ENCODE measurements at places on chromosomes 1 and 21.

GRCh38 chr1:35033346-35033745 is 1.6 kb upstream of the ZMYM6 start:
- no peak for DNase-seq

DNA sequence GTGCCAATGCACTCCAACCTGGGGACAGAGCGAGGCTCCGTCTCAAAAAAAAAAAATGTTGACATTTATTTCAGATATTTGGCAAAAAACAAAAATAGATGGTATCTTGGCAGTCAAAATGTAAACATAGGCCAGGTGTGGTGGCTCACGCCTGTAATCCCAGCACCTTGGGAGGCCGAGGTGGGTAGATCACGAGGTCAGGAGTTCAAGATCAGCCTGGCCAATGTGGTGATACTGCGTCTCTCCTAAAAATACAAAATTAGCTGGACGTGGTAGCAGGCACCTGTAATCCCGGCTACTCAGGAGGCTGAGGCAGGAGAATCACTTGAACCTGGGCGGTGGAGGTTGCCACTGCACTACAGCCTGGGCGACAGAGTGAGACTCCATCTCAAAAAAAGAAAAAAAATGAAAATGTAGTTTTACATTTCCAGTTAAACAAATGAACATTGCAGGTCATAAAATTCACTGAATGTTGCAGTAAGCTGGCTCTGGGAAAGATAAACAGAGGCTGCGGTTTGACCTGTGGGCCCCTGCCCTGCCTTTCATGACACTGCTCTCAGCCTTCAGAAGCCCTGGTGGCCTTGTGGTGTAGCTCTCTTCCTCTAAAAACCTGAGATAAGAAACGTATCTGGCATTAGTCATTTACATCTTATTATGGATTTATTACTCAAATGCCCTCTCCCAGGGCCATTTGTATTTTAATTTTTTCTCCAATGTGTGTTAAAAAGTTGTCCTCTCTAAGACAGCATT is 12.2 kb upstream of the SLC44A3 start:
- DNase-seq, result no peak

DNA sequence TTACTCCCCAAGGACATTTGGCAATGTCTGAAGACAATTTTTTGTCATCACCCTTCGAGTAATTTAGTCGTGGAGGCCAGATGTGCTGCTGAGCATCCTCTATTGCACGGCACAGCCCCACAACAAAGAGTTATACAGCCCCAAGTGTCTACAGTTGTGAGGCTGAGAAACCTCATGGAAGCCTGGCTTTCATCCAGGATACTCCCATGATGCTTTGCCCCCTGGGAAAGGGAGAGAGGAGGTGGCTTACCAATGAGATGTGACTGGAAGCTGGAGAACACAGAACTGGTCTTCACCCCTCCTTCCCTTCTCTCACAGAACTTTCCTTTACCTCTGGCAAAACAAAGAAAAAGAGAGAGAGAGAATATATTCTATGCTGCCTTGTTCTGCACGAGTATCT is 150.9 kb upstream of the VAMP3 start:
- DNase-seq, result no peak

DNA sequence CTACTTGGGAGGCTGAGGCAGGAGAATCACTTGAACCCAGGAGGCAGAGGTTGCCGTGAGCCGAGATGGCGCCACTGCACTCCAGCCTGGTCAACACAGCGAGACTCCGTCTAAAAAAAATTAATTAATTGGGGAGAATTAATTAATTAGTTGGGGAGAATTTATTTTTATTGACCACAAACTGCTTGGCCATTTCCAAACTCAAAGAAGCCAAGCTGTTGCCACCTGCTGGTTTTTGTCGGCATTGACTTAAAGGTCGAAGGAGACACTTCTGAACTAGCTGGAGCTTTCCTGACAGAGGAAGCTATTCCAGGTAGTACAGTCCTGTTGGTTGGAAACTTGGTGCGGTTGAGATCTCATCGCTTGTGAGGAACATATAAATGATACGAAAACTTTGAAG is 13.1 kb downstream of the MAP1LC3C start:
- no peak for DNase-seq

- DNase-seq, result no peak
These were observed 2.0 kb downstream of the HPCAL4 start for GRCh38 chr1:39689214-39689613.

GRCh38 chr1:197093226-197093885 is 26.3 kb upstream of the F13B start:
- no peak for DNase-seq

DNA sequence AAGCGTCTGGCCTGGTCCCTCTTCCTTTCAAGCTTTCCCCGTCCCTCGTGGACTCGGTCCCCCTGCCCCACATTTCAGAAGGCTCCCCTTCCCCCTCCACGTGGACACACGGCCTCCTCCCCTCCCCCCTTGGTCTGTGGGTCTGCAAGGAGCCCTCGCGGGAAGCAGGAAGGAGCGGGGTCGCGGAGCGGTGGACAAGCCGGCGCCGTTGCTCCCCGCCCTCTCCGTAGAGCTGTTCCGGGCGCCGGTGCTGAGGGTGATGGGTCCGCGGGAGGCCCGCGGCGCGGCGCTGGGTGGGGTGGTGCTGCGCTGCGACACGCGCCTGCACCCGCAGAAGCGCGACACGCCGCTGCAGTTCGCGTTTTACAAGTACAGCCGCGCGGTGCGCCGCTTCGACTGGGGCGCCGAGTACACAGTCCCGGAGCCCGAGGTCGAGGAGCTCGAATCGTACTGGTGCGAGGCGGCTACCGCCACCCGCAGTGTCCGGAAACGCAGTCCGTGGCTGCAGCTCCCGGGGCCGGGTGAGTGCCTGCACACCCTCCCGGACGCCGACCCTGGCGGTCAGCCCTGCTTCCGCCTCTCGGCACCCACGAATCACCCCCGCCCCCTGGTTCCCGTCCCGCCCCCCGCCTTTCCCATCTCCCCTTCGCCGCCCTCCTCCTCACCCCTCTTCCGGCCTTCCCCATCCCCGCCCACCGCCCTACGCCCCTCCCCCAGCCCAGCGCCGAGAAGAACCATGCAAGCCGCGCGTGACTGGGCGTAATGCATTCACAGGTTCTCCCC is 5.3 kb downstream of the FCRLB start:
- DNase-seq, result peak; percentile 55

DNA sequence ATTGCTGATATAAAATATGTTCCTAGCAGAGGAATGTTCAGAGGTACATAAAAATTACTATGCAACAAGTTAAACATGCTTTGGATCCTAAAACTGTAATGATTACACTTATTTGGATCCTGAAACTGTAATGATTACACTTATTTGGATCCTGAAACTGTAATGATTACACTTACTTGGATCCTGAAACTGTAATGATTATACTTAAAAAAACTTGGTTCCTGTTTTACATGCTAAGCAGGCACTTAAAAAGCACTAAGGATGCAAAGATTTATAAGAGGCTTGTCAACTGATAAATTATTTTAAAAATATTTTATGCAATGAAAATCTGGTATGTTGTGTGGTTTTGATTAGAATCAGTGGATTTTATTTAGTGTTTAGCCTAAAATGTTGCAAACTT is 47.7 kb downstream of the ZNHIT6 start:
- DNase-seq, result no peak

DNA sequence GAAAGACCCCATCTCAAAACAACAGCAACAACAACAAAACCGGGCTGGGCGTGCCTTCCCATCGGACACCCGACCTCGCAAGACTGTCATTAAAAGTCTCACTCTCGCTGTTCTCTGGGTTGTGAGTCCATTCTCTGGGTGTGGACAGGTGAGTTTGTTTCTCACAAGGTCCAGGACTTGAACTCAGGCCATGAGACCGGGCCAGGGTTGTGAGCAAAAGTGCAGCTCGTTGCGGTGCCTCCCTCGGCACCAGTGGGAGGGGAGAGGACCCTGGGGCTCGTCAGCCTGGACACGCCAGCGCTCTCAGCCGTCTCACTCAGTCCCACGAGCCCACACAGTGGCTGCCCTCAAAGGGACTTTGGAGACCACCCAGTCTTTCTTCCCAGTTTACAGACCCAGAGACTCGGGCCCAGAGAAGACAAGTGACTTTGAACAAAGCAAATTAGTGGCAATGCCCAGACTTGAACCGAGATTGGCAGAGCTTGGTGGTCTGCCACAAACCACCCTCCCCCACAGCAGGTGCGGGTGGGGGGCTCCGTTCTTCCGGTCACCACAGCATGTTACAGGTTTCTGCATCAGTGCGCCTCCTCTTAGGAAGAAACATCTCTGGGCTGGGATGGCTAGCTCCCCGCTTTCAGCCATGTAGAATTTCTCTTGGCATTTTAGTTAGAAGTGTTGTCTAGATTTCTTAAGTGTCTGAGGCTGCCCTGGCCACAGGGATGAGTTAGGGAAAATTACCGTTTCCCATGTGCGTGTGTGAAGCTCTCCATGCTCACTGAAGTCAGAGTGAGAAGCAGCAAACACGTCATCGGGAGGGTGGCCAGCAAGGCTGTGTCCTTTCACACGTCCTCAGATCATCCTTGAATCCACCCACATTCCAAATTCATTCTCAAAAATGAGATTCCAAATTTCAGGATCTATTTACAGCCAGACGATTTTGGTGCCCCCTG is 28.3 kb downstream of the LRRC3 start:
- DNase-seq, result no peak

DNA sequence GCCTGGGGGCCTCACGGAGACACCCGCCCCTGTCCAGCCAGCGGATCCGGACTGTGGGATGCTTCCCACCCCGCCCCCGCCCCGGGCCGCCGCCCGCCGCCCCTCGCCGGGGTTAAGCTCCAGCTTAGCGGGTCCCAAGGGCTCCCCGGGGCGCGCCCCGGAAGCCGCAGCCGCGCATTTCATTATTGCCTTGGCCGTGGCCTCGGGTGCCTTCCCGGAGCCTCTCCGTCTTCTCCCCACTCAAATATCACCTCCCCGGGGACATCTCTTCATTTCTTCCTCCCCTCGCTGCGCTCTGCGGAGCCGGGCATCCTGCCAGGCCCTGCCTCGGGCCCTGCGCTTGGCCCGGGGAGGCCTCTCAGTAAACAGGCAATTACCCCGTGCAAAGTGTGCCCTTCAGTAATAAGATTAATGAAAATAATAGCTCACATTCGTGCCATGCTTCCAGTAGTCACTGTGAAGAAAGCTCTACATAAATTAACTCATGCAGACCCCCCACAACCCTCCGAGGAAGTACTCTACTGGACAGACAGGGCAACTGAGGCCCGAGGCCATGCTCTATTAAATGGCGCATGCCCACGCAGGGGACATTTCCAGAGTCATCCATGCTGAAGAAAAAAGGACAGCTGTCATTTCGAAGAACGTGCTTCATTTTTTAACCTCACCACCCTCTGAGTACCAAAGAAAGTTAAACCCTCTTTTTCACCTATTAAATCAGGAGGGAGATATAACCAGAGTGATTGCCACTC is 49.9 kb upstream of the LAPTM5 start:
- DNase-seq, result no peak

DNA sequence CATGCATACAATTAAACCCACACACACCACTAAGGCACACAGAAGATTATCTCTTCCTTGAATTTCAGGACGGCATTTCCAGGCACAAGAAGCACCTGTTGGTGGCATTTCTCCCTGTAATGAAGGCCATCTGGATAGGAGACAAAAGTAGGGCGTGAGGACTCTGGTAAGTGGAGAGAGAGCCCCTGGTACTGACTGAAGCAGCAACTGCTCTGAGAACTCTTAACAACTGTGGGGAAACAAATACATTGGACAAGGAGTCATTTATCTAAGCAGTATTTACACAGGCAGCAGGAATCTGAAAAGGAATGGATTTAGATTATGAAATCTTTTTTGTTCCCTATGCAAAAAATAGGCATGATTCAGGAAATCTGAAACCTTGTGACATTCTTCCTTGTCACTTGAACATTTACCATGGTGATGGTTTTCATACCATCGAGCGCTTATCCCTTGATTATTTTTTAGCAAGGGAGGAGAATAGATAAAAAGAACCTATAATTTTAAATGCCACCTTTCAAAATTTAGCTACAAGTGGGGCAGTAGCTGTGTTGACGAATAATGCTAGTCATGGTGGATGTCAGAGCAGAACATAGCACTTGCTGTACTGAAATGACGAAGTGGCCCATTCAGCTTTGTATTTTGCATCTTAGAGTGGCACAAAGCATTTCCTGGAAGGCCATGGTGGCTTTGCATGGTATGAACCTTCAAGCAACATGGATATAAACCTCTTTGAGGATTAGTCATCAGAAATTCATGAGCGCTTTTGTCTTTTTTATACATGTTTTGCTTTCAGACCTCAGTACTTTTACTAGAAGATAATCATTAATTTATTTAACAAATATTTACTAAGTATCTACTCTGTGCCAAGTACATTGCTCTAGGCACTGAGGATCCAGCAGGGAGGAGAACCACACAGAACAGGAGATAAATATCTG is 362.0 kb downstream of the ADGRL2 start:
- no peak for DNase-seq

DNA sequence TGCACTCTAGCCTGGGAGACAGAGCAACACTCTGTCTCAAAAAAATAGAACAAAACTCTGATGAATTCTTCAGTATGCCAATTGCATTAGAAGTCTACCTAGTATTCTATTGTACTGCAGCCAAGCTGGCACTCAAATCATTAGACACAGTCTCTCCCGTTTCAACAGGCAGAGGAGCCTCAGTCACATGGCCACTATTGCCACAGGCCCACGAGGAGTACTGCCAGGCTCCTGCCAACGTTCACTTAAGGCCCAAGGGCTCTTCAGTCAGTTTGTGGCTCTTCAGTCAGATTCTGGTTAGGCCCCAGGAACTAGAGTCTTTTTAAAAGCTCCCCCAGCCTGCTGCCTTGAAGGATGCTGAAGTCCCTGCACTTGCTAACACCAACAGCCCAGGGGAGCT is 73.4 kb downstream of the SH3BGR start:
- no peak for DNase-seq

GRCh38 chr1:26994020-26994786 is 711 bp downstream of the TRNP1 start:
- DNase-seq, result no peak

DNA sequence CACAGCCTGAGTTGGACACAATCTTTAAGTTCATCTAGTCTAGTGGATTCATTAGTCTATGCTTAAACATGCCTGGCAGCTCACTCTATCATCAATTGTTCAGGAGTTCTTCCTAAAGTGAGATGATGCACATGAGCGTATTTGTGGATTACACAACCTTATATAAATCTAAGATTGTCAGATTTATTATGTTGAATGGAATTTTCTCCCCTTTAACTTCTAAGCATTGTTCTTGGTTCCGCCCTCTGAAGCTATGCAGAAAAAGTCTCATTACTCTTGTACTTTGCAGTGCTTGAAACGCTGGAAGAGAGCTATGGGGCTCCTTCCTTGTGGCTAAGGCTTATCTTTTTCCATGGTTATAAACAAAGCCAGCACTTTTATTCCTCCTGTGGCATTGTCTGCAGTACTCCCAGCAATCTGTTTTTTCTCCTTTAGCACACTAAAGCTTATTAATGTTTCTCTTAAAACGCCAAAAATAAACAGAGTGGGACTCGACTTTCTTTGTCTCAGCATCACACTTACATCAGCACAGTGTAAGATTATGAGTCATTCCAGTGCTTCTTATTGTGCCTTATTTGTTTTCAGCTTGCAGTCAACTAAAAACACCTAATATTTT is 316.8 kb upstream of the CAMK1G start:
- no peak for DNase-seq

- DNase-seq, result no peak
These were observed 369.6 kb downstream of the RYR2 start for GRCh38 chr1:237411621-237412020.
